NCI-H69 (cell line): ENCODE measurements at places on chromosomes 1 and 21.
A peak's percentile ranks its signal among the peaks of the same experiment; 100 is the strongest.

GRCh38 chr21:34870246-34870645 lies 178.9 kb downstream of the RUNX1 start:
- no peak for DNase-seq

DNA sequence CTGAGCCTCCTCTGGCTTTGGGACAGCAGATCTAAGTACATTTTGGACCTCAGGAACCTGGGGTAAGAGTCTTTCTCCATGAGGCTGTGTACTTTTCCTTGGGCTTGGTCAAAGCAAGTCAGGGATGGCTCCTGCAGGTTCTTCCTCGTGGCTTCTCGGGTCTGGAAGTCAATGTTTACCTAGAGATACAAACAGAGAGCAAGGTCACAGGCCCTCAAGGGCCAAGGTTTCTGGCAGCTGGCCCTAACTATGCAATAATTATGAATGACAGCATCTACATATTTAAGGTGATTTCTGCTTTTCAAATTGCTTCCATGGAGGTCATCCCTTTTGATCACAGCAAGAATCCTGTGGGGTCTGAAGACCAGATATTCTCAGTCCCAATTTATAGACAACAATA lies 37.6 kb downstream of the RGS8 start:
- no peak for DNase-seq

GRCh38 chr1:29425631-29426030 lies 189.3 kb downstream of the PTPRU start:
- DNase-seq = peak; percentile 47

GRCh38 chr1:184910691-184911091 lies 63.6 kb downstream of the NIBAN1 start:
- DNase-seq = no peak

- no peak for DNase-seq
Measured at GRCh38 chr1:193476748-193477147, 290.3 kb upstream of the B3GALT2 start.

- DNase-seq = no peak
Measured at GRCh38 chr1:27157194-27157593, 2.3 kb upstream of the SLC9A1 start.

GRCh38 chr1:167627615-167627864 lies 2.5 kb upstream of the RCSD1 start:
- no peak for DNase-seq

GRCh38 chr1:224911217-224911616 lies 18.3 kb upstream of the DNAH14 start:
- no peak for DNase-seq

DNA sequence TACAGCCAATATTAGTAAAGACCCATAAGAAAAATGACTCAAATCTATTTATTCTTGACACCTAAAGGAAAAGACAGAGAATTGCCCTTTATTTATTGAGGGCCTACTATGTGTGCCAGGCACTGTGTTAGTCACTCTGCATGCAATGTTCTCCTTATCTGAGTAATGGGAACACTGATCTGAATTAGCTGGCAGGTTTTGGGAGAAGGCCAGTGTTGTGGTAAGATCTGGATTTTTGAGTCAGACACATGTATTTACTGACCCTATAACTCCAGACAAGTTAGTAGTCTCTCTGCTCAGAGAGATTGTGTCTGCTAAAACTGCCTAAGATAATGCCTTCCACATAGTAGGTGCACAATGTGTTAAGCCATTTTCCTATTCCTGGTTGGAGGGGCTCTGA lies 17.3 kb downstream of the LCE4A start:
- DNase-seq = no peak

DNA sequence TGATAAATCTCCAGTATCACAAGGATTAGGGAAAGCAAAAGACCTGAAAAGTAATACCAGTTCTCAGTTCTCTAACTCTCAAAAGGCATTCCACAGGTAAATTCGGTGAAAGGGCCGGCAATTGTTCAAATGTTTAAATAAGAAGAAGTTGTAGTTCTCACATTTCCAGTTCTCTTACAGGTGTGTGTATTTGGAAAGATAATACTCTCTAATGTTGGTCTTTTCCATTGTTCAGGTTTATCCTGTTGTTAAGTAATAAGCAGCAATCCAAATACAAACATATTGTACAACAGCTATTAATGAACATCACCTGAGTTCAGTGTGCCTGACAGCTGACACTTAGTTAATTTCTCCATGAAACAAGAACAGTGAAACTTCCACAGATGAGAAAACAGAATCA lies 13.2 kb upstream of the PRKAB2 start:
- peak; percentile 13 for DNase-seq

DNA sequence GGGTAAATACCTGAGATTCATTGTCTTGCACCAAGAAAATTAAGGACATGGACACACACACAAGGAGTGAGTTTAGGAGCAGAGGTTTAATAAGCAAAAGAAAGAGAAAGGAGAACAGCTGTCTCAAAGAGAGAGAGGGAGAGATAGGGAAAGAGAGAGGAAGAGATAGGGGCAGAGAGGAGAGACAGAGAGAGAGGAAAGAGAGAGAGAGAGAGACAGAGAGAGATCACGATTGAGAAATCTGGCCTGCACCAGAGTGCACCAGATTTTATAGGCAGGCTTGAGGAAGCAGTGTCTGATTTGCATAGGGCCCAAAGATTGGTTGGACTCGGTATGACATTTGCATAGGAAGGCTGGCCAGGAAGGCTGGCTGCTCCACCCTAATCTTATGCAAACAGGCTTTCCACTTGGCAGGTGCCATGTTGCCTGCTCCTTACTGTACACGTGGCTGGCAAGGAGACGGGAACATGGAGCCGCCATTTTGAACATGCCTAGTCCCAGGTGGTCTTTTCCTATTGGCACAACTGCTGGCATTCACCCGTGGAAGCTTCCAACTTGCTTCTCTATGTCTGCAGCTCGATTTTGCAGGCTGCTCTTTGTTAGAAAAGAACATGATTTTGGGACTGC lies 419.9 kb downstream of the ZP4 start:
- peak; percentile 62 for DNase-seq

- DNase-seq = no peak
Measured at GRCh38 chr1:14390816-14391215, 207.7 kb upstream of the KAZN start.

DNA sequence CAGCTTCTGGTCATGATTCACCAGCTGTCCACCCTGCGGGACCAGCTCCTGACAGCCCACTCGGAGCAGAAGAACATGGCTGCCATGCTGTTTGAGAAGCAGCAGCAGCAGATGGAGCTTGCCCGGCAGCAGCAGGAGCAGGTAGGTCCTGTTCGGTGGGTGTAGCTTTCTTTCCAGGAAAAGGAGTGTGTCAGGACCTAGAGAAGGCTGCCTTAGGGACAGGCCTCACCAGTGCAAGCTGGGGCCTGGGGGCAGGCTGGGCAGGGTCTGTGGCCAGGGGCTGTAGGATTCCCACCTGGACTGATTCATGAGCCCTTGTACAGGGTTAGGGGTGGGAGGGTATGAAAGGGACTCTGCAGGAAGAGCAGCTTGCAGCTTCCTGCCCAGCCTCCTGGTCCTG lies 35.3 kb downstream of the ETNK2 start:
- DNase-seq = no peak

DNA sequence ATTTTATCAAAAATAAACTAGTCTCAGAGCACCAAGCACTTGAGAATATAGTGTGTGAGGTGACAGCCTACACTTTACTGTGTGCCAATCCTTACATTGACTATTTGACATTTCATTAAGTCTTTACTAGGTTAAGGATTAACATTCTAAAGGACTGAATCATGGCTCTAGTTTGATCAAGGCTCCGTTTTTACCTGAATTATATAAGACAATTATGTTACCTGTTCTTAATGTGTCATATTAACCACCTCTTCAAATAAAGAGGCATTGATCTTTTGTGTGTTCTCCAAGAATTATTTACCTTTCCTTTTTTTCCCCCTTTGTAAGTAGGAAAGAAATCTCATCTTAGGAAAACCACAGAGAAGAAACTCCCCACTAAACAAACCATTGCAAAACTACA lies 189.7 kb downstream of the HS2ST1 start:
- no peak for DNase-seq

DNA sequence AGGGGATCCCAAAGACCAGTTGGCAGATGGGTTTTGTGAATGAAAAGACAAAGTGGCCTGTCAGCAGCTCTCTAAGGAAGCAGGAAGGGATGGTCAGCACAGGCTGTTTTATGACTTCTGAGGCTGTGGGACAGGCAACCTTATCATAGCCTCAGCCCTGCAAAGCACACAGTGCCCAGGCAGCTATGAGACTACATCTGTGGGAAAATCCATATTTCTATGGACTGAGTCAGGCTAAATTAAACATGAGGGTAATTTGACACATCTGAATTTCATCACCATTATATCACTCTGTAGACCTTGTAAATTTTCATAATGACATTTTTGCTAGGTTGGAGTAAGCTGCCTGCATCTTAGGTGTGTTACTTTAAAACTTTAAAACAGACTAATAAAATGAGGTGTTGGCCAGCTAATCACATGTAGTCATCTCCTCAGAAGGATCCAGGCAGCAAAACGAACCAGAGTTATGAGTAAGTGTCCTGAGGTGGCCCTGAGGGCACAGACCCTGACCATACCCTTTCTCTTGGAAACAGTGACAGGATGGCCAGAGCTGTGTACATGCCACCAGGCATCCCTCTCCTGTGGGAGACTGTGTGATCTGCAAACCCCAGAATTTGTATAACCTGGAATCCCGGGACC lies 14.6 kb downstream of the NGF start:
- no peak for DNase-seq

- no peak for DNase-seq
Measured at GRCh38 chr1:89429062-89429461, 65.2 kb downstream of the GBP6 start.

GRCh38 chr1:3712573-3713535 lies 39.4 kb upstream of the CCDC27 start:
- DNase-seq = peak; percentile 8

- no peak for DNase-seq
Measured at GRCh38 chr21:45942755-45943629, 38.6 kb upstream of the COL6A1 start.

GRCh38 chr1:228082918-228083870 lies 686 bp downstream of the ARF1 start:
- peak; percentile 66 for DNase-seq

DNA sequence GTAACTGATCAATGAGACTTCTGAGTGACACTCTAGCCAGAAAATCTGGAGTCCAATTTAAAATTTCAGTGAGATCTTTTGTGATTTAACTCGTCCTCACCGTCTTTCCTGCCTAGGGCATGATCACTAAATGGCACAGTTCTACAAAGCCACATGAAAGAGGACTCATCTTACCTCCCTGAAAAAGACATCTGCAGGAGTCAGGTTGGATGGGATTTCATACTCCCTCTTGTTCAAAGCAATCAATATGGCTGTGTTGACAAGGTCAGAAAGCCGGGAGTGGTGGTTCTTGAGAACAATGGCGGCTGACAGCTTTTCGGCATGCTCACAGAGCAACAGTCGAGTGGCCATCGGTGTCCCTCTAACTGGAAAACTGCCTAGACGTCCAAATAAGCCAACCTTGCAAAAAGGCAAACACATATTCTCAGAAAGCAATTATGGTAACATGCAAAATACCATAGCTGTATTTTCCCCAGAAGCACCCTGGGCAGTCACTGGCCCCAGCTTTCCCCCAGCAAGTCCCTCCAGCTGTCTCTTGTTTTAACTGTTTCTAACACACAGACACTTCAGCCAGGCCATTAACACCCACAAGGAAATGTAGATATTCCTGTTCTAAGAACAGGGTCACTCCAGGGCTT lies 36.6 kb upstream of the ACTA1 start:
- no peak for DNase-seq

DNA sequence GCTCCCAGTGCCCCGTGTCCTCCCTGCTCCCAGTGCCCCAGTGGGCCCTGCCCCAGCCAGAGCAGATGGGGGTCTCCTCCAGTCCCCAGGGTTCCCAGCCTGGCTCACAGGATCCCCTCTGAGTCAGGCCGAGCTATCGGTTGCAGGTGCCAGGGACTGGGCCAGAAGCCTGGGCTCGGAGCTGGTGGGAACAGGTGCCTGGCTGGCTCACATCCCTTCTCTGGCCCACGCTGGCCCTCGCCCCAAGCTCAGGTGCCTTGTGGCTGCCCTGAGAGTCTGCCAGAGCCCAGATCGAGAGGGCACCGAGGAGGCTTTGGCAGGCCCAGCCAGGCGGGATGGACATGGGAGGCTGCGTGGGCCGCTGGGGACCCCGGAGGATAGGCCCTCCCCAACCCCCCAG lies 18.9 kb downstream of the PLCH2 start:
- DNase-seq = no peak

- DNase-seq = no peak
Measured at GRCh38 chr1:99660496-99660895, 14.6 kb downstream of the PALMD start.

DNA sequence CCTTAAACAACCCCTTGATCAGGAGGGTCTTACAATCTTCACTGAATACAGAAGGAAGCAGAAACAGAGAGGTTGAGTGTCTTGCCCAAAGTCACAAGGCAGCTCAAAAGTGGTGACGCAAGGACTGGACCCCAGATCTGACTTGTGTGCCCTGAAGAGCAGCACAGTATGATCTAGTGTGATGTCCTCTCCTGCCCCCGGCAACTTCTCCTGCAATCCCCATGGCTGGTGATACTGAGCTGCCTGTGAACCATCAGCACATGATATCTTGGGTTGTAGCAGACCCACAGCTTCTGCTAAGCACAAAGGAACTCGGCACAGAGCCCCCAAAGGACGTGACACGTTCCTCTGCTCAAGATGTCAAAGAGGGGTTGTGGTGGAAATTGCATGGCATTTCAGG lies 51.2 kb upstream of the EDN2 start:
- DNase-seq = no peak

- DNase-seq = peak; percentile 92
Measured at GRCh38 chr21:31204801-31205200, 139.3 kb downstream of the TIAM1 start.

DNA sequence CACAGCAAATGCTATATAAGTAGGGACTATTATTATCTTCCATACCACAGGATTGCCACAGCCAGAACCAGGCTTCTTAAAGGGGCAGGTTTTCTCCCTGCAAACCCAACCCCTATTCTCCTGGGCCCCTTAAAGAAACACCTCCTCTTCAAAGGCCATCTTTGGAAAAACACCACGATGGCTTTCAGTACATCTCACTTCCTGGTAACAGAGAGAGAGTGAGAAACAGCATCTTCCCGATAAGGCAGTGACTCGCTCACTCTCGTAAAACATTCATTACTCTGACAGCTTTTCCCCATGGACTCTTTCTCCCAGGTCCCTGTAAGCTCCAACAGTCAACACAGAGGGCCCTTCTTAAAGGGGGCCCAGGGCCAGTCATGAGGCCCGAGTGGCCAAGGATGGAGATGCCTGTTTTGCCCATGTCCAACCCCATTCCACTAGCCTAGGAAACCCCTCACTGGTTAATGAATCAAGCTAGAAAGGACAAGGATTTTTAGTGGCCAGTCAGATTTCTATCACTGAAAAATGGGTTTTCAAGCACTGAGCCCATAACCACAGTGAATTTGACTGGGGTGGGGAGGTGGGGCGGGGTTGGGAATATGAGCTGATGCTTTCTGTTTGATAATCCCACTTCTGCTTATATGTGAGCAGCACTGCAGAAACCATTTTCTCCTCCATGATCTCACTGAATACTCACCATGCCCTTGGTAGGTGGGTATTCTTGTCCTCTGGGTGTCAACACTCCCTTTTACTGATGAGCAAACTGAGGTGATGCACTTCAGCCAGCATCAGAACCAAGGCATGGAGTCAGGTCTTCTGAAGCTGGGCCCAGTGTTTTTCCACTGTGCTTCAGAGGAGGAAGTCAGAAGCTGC lies 3.6 kb upstream of the NAV1 start:
- peak; percentile 51 for DNase-seq

- no peak for DNase-seq
Measured at GRCh38 chr1:116279715-116280114, 93.3 kb upstream of the ATP1A1 start.
